ENCODE measurements at places on chromosomes 11 and 22. TPM values are rescaled to one million over a fixed set of nuclear protein-coding genes. Genes with fewer than 3 reads are reported as not detected.

DNA sequence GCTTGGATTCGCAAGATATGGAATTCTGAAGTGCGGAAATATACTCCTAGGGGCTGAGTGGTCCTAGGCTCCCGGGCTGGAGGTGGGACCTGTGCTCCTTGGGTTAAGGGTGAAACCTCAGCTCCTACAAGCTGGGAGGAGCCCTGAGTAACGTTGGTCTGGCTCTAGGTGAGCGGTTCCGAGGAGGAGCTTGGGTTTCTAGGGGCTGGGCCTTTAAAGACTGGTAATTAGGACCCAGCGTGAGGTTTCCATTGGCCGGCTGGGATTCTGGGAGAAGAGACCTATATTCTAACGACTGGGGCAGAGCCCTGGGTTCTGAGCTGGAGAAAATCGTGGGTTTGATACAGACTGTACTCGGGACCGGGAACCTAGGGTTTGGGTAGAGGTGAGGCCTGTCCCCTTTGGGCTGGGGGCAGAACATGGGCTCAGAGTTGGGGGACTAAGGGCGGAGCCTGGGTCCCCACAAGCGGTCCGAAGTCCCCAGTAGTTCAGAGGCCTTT is 882 bp upstream of the MAP4K2 start:
- peak; percentile 86 for DNase-seq

DNA sequence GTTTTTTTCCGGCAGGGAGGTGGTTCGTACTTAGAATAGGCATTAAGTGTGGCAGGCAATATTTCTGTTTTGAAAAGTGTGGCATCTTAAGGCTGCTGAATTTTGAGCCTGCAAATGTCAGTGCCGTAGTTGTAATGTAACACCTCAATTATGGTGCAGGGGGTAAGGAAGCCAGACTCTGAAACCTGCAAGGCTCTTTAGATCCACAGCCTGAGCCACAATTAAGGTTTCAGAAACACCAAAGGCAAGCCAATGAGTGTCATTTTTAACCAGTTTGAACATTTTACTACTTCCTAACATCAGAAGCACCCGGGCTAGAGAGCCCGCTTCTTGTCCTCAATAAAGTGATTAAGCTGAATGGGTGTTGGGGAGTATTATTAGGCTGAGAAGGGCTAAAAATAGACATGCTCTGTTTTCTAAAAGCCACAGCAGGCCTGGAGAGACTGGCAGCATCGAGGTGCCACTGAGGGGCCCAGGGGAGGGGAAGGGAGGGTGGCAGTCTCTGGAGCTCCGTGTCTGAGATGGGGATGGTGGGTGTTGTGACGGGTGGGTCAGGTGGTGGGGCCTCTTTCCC is 113.4 kb downstream of the ZBTB16 start:
- DNase-seq: no peak

DNA sequence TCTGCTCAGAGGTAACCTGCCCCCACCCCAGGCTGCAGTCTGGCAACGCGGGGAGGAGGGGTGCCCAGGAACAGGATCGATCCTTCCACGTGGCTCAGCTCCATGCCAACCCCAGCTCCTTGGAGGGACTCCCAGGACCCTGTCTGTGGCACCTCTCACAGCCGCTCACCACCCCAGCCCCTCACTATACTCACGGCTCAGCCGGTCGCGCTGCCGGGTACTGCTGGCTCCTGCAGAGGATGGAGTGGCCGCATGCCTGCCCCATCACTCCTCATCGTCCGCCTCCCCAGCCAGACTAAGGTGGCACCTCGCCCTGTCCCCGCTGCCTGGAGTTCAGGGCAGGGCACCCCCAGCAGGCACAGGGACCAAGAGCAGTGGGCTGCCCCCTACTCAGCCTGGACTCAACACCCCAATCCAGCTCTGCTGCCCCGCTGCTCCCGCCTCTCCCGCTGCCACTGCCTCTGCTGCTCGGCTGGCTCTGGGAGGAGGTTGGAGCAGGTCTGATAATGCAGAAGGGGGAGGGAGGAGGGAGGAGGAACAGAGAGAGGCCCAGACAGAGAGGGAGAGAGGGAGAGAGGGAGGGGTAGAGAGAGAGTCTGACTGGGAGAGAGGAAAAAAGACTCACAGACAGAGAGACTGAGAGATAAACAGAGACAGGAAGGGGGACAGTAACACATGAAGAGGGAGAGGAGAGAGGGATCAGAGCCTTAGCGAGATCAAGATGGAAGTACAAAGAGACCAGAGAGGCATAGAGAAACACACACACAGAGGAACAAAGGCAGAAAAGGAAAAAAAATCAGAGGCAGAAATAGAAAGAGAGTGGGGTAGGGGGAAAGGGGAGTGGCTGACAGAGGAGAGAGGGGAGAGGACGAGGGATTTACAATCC is at the start of gene PDE2A:
Gene PDE2A (minus strand): TSS at position 480 of the 886 bp plus-strand sequence. CDS start 215 bp downstream, at position 265.
- peak; percentile 80 for DNase-seq

GRCh38 chr11:64768300-64768694 is 8.5 kb upstream of the PYGM start:
- no peak for DNase-seq

DNA sequence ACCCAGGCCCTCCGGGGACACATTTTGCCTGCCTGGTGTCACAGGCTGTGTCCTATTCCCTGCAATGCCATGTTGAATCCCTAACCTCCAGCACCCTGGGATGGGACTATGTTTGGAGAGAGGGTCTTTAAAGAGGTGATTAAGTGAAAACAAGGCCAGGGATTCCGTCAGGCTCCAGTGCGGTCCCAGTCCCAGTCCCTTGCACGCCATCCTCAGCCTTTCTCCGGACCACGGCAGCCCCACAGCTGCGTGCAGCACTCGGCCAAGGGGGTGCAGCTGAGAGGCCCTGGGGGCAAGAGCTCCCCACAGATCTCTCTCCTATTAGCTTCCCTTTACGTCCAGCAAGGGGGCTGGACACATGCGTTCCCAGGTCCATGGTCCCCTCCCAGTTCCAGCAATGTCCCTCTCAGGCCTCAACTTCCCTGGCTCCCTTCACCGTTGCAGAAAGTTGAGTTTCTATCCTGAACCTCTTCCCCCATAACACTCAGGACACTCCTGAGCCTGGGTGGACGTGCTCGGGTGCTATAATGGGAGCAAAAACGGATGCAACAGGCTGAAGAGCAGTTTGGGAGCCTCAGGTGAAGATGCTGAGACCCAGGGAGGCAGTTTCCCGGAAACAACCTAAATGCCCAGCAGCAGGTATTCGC is 1422.7 kb downstream of the BRD1 start:
- no peak for DNase-seq

DNA sequence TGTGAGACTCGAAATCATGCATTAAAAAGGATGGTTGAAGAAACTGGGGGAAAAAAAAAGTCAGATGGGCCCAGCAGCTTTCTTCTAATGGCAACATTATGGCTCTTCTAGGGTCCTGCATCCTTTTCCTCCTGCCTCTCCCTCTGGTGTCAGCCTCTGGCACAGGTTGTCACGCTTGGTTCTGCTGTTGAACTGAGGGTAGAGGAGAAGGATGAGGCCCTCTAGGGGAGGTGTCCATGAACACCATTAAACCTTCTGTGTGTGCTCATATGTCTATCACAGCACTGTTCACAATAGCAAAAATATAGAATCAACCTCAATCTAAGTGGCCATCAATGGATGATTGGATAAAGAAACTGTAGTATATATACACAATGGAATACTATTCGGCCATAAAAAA is 36.0 kb downstream of the BUD13 start:
- DNase-seq: no peak

DNA sequence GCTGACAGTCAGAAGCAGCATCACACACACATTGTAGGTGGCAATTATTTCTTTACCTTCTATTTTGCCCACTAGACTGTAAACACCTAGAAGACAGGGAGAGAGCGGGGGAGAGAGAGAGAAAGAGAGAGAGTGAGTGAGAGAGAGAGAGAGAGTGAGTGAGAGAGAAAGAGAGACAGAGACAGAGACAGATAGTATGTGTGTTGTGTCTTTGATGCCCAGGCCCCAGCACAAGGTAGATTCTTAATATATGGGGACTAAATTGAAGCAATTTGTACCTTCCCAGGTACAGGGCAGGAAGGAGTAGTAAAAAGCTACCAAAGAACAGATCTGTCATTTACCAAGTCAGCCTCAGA is 163.7 kb downstream of the PKNOX2 start:
- peak; percentile 22 for DNase-seq

The TMEM191C gene
- total RNA-seq: 0.42 TPM

The INS gene
- not detected for total RNA-seq

Measured in H7 (cell line).